Smooth muscle cell of bladder (primary cell): ENCODE measurements at places on chromosomes 6 and 20. TPM values are rescaled to one million over a fixed set of nuclear protein-coding genes. Genes with fewer than 3 reads are reported as not detected.

Gene FLRT3
- total RNA-seq: 8.7 and 32.9 TPM in 2 replicates

Gene RHAG
- total RNA-seq: not detected in 2 replicates

Gene KCNQ2
- not detected in 2 replicates for total RNA-seq

Gene IL22RA2
- not detected in 2 replicates for total RNA-seq

Gene SHLD1
- total RNA-seq: 1.9 and 3.1 TPM in 2 replicates

Gene LHFPL5
- total RNA-seq: not detected in 2 replicates

Gene NHLRC1
- 1.3 and 1.8 TPM in 2 replicates for total RNA-seq

Gene C20orf173
- not detected in 2 replicates for total RNA-seq

Gene OSBPL2
- 31.0 and 38.8 TPM in 2 replicates for total RNA-seq

Gene CYP39A1
- 14.7 and 22.6 TPM in 2 replicates for total RNA-seq

Gene TAGAP
- total RNA-seq: not detected in 2 replicates

Gene MYH7B
- under 0.01 and 0.18 TPM in 2 replicates for total RNA-seq

Gene CDH22
- not detected in 2 replicates for total RNA-seq

Gene SMAP1
- 17.9 and 19.8 TPM in 2 replicates for total RNA-seq

Gene ABHD16B
- not detected in 2 replicates for total RNA-seq

Gene IL17F
- not detected in 2 replicates for total RNA-seq

Gene HTR1B
- total RNA-seq: under 0.01 TPM in 1 of 2 replicates, not detected in the other

Gene PDE7B
- 58.1 and 73.0 TPM in 2 replicates for total RNA-seq

Gene GTSF1L
- not detected in 2 replicates for total RNA-seq

Gene CST4
- total RNA-seq: 0.43 TPM in 1 of 2 replicates, not detected in the other

Gene UBD
- not detected in 2 replicates for total RNA-seq

Gene CABLES2
- 0.28 and 0.74 TPM in 2 replicates for total RNA-seq

Gene ENPP5
- 0.46 and 0.85 TPM in 2 replicates for total RNA-seq
